HT-29 (cell line): ENCODE measurements at places on chromosomes 3 and 15.

- DNase-seq, result no peak
Measured at GRCh38 chr15:73965094-73965757, 26.9 kb downstream of the STOML1 start.

- no peak for DNase-seq
Measured at GRCh38 chr3:111619833-111620232, 24.7 kb upstream of the ZBED2 start.

- DNase-seq, result no peak
Measured at GRCh38 chr3:94626573-94626972, 563.7 kb downstream of the NSUN3 start.

GRCh38 chr3:132535575-132536441, 61.3 kb upstream of the ACKR4 start:
- peak; percentile 81 for DNase-seq

DNA sequence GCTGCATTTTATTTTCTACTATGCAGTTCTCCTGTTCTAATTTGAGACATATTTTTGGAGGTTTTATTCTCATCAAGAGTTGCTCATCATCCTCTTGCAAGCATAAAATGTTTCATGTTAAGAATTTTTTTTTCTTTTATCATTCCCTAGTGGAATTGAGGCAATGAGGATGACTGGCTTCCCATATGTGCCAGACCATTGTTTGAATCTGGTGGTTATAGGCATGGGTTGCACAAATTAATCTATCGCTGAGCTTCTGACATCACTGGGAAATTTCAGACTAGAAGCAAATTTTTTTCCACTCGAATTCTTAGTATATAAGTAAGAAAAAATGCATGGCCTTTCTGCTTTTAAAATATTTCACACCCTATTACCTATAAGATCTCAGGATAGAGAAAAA, 279.1 kb upstream of the PLSCR5 start:
- no peak for DNase-seq
